ENCODE measurements at places on chromosomes 16 and 17. TPM values are rescaled to one million over a fixed set of nuclear protein-coding genes. Genes with fewer than 3 reads are reported as not detected.

Gene SLC12A3
- not detected for total RNA-seq

Gene CES4A
- total RNA-seq: 3.9 TPM

Gene KRTAP9-2
- total RNA-seq: not detected

Gene CALCOCO2
- 177 TPM for total RNA-seq

Gene HOXB1
- not detected for total RNA-seq

Gene ITGAD
- total RNA-seq: not detected

Gene TBC1D28
- not detected for total RNA-seq

Gene ARHGAP27
- total RNA-seq: 11.6 TPM
